ENCODE measurements at places on chromosomes 5 and 9.
A peak's percentile ranks its signal among the peaks of the same experiment; 100 is the strongest.

DNA sequence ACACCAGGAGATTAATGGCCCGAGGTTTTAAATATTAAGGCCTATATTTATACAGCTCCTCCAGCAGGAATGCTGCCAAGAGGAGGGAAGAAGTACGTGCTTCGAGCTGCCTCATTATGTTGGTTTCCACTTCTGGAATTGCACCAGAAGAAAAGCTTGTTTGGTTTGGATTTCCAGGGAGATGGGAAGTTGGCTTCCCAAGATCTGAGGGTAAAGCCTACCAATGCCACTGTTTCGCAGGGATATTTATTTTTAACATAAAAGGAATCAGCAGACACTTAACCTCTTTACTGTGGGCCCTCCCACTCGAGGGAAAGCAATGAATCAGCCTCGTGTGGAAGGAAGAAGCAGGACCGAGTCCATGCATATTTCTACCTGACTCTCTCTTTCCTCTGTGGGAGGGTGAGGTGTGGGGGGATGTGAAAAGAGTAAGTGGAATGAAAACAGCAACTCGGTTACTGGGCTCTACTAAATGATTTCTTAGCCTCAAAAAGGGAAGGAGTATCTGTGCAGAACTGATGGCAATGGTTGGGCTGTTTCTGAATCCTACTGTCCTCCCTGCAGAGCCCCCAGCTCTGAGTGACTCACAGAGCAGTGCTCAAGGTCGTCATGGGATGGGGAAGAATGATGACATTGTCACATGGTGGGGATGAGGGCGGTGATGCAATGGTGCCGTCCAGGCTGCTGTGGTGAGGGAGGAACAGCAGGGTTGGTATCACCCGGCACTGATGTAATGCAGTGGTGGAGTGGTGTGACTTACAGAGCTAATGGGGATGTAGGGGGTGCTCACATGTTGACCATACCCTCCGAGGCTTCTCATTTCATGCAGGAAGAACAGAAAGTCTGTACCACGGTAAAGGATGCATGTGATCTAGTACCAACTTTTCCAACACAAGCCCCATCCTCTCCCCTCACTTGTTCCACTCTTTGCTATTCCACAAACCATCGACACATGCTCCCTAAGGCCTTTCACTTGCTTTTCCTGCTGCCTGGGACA is 215.0 kb upstream of the PANK3 start:
- DNase-seq, result peak; percentile 16

- DNase-seq, result no peak
Measured at GRCh38 chr9:124209774-124210173, 48.0 kb upstream of the NEK6 start.

DNA sequence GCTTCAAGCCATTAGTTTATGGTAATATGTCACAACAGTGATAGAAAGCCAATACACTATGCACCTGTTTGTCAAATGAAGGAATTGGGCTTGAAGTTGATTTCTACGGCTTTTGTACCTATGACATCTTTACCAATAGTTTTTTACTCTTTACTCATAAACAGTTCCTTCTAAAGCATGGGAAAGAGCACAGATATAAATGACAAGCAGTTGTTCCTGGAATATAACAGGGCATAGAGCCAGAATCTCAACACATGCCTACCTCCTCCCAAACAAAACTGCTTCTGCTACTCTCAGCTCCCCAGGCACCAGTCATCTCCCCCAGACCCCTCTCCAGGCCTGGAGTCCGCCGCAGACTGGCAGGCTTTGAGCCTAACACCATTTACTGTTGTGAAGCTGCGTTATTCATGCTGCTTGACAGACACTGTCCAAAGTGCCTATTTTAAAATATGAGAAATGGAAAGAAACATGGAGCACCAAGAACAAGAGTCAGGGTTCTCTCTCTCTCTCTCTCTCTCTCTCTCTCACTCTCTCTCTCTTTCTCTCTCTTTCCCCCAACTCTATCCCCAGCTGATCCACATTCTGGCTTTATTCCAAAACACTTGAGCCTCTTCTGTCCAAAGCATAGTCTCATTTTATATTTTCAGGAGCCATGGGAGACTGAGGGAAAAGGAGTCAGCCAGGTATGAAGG is 111.6 kb downstream of the ADRB2 start:
- DNase-seq, result no peak

DNA sequence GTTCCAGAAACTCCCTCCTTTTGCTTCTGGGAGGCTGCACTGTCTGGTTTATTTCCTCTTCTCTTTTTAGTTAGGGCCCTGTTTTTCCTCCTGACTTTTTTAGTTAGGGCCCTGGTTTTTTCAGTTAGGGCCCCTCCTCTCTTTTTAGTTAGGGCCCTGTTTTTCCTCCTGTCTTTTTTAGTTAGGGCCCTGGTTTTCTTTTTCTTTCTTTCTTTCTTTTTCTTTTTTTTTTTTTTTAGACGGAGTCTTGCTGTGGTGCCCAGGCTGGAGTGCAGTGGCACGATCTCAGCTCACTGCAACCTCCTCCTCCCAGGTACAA is 15.1 kb downstream of the GSN start:
- DNase-seq, result no peak

DNA sequence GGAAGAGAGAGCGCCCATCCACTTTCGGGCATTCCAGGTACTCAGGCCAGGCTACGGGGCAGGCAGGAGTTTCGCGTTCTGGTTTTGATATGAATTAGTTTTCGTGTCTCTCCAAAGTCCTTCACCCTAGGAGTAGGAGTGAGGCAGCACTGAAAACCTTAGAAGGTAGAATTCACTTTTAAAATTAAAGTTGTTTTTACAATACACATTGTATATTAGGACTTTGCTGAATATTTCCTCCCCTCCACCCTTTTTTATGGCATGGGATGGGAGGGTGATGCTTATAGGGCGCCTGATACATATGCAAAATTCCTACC is 747 bp downstream of the ITGA1 start:
- no peak for DNase-seq

DNA sequence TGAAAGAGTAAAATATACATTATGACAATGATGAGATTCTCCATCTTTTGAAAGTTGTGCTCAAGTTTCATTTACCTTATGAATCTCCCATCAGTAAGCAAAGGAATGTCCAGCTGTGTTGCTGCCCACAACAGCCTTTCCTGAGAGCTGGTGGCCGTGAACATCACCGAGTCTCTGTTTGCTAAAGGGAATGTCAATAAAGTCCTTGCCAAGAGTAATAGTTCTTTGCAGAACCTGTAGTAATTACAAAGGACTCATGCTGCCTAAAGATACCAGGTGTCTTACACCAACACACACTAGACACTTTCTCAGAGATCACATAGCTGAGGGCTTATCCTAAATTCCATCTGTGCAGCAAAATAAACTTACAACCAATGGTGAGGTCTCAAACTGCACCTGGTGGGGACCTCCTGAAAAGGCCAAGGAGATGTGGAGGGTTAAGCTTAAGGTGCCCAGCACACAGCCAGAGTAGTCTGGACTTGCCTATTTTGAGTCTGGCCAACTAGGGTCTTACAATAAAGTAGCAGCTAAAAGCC is 111.1 kb upstream of the DAPK1 start:
- no peak for DNase-seq

DNA sequence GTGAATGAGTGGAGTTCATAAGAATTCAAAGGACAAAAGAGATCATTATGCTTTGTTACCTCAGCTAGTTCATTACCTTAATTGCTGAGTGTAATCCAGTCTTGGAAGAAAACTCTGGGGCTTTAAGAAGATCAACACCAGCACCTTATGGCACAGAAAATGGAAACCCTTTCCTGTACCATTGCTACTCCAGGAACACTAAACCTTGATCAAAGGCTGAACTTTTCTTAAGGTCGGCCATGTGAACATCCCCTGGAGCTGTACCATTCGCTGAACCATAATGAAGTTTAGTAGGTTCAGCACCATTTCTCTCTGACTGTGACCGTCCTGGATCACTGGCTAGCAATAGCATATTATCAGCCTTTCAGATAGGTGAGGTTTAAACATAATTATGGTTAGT is 97.4 kb downstream of the PBX3 start:
- no peak for DNase-seq

DNA sequence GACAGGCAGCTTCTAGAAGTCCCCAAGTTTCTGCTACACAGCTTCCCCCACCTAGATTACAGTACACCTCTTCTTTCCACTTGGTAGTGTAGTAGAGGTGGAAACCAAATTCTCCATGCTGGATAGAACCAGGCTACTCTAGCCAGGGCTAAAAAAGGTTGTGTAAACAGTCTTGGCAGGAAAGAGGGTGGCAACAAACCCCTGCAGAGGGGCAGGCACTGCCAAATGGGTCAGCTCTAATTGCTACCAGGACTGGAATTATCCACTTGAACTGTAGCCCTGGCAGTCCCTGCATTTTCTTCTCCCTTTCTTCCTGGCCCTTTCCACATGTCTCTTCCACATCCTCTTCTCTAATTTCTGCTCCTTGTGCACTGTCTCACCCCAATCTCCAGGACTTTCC is 24.8 kb downstream of the RANBP3L start:
- DNase-seq, result no peak

DNA sequence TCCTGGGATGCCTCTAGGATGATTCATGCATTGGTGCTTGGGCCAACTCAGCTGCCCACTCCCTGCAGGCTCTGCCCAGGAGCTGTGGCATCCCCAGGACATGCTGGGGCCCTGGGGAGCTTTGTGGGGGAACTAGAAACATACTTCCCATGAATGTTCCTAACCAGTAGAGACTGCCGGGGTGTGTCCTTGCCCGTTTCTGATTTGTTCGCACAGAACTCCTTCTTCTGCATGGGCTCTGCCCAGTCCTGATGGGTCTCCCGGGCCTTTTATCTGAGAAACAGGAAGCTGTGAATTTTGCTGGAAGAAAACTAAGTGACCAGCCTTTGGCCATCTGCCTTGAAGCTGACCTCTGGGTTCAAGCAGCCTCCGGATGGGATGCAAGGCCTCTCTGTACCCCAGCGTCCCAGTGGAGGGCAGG is 71.6 kb upstream of the RNU6ATAC start:
- no peak for DNase-seq

GRCh38 chr5:101160002-101160401 is 256.9 kb upstream of the ST8SIA4 start:
- DNase-seq, result no peak

DNA sequence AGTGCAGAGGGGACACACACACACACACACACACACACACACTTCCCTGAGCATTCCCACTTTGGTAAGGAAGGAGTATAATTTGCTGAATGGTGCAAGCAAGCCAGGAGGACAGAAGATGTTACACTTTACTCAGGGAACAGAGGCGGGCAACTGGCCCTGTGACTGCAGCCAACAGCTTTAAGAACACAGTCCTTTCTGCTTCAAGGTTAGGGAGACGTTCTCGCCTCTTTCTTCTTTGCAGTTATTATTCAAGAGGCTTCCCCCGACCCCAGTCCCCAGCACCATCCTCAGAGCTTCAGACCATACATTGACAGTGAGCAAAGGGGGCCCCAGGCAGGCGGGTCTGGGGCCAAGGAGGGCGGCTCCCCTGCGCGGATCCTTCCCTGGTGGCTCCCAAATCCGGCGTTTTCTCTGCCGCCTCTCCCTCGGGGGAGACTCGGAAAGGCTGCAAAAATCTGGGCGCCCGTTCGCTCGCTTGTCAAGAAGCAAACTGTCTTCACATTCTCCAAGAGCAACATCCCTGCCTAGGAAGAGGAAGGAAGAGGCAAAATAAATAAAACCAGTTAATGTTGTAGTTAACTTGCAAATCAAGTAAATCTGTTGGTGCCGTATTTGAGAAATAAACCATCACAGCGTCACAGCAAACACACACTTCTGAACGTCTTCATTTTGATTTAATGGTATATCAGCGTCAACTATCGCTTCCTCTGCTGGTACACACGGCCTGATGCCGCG is 3.8 kb upstream of the LHX2 start:
- no peak for DNase-seq

All from ascending aorta (tissue), 2 donors.